ENCODE measurements at places on chromosomes 1 and 21.
A peak's percentile ranks its signal among the peaks of the same experiment; 100 is the strongest.

- DNase-seq, result no peak
These were observed 322.4 kb downstream of the SETD4 start for GRCh38 chr21:35737899-35738346.

DNA sequence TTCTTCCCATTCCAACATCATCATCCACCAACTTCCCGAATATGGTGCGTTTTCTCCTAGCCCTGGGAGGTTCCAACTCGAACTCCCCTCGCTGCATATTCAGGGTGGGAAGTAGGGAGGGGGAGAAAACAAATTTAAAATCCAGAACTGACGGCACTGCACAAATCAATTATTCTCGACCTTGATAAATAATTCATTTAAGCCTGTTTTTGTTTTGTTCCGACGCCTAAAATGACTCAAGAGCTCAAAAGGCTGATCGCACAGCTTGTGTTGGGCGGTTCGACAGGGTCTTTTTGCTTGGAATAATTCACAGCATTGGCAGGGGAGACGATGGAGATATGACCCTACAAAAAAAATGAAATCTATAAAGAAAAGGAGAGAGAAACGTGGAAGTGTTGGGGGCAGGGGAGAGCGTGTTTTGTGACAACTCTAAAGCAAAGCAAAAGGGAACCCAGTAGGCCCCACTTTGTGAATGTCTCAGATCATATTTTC is 3.1 kb upstream of the BARHL2 start:
- DNase-seq, result no peak

DNA sequence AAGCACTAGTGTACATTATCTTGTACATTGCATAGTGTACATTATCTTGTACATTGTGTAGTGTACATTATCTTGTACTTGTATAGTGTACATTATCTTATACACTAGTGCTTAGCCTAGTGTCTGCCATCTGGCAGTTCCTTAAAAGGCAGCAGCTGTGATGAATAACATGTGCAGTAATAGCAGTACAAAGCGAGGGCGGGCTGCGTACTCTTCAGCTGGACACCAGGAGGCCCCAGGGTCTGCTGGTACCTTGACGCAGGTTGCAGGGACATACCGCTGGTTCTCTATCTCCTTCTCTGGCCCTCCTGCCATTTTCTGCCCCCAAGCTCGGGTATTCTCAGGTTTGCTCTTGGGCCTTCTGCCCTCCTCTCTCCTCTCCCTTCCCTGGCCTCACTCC is 149.6 kb downstream of the SEC16B start:
- peak; percentile 35 for DNase-seq

DNA sequence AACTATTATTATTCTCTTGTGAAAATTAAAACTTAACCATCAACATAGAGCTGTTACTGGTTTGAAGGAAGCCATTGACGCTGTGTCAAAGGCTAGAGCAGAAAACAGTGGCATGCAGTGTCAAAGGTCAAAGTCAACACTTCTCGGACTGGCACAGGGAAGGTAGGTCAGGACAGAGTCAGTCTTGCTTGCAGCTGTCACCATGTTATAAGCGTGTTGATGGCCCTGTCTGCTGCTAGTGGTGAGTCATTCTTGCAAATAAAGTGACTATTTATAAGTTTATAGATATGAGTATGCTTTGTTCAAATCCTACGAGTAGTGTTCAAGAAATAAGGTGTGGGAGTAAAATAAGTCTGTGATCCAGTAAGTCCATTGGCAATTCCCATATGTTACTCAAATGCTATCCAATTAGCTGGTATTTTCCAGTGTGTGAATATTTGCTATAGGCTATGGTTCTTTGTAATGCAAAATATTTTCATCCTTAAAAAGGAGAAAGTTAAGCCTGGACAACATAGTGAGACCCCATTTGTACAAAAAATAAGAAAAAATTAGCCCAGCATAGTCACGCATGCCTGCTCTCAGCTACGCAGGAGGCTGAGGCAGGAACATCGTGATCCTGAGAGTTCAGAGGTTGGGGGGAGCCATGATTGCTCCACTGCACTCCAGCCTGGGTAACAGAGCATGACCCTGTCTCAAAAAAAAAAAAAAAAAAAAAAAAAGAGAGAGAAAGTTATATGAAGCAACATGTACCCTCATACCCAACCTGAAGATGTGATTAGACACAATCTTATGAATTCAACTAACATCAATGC is 26.3 kb upstream of the TINAGL1 start:
- DNase-seq, result no peak

GRCh38 chr1:67439277-67440029 is 9.3 kb upstream of the SERBP1 start:
- no peak for DNase-seq

DNA sequence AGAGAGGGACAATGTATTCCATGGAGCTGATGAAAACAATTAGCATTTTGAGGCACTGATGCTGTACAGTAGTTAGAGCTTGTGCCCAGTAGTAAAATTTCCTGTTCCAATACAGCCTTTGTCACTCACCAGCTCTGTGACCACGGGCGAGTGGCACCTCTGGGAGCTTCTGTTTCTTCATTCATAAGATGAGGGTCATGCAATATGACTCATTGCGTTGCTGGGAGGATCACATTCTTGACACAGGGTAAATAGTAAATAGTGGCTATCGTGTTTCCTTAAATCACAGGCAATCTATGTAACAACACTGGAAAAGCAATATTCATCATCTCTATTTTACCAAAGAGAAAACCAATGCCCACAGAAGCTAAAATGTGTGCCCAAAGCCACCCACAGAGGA is 4.5 kb upstream of the LRRC52 start:
- no peak for DNase-seq

DNA sequence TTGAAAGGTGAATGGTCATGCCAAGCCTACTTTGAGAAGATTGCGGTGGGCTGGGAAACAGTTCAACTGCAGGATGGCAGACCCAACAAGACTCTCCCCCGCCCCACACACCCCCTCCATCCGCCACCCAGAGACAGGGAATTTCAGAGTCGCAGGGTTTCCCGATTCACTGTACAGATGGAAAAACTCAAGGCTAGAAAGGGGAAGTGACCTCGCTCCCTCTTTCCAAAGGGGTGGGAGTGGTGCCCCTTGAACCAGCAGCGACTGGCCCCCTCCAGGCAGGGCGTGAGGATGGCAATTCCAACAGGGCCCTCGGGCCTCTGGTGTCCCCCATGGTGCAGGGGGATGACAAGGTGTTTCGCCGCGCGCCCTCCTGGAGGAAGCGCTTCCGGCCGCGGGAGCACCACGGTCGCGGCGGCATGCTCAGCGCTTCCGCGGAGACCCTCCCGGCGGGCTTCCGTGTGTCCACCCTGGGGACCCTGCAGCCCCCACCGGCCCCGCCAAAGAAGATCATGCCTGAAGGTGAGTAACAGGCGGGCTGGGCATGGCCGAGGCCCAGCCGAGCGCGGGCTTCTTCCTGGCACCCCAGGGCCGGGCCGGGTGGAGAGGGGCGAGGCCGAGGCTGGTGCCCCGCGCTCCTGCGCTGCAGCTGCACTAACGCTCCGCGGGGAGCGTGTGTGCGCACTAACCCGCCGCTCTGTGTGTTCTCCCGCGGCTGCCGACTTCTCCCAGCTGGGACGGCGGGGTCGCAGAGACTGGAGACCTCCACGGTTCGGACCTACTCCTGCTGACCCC is 10.4 kb downstream of the MYOG start:
- DNase-seq, result no peak

- DNase-seq, result no peak
These were observed 1.1 kb upstream of the NFIA start for GRCh38 chr1:61081144-61081685.

- no peak for DNase-seq
These were observed at the start of gene C1orf141 for GRCh38 chr1:67134695-67135094. Gene C1orf141, minus strand, starts transcription at chr1:67134970. Its CDS starts 7,730 bp downstream, at chr1:67127240.

DNA sequence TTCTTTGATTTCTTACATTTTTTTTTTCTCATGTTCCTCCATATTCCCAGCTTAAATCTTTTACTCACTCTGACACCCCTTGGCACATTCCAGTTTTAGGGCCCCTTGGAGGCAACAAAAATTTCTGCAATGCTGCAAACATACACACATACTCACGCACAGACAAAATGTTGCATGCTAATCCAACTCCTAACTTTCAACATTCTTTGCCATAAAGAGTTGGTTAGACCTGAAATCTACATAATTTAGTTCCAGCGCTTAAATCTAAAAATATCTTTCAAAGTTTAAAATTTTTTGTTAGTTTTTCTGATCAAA is 103.9 kb downstream of the PTPN14 start:
- no peak for DNase-seq

DNA sequence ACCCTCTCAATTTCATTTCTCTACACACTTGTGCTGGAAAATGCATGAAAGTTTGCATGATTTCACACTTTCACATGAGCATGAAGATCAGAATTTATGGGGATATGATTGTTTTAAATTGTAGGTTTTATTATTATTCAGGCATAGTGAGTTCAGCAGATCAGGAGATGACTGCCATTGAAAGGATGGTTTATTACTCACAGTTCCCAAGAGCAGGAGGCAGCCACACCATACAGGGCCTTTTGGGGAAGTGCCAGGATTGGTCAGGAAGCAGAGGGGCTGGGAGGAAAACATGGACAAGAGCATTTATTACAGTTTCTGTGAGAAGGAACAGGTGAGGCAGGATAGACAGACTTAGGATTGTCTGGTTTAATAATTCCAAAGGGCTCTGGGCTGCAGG is 114.6 kb upstream of the KCNJ15 start:
- no peak for DNase-seq

DNA sequence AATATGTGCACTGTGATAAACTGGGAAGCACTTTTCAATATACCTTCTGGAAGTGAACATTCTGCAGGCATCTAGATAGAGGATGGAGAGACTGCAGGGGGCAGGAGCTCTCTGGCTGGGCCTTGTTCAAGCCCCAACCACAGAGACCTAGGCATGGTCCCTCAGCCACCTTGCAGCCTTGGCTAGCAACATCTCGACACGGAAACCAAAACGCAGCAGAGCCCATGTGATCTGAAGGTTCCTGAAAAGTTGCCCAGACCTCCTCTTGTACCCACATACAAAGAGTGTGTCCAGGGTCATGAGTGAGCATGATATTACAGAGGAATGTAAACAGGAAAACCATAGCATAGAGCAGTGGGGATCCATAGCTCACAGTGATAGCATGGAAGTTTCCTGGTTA is 33.1 kb upstream of the SAMD11 start:
- DNase-seq, result no peak

- no peak for DNase-seq
These were observed 72.9 kb upstream of the CDC42BPA start for GRCh38 chr1:227391211-227391610.

DNA sequence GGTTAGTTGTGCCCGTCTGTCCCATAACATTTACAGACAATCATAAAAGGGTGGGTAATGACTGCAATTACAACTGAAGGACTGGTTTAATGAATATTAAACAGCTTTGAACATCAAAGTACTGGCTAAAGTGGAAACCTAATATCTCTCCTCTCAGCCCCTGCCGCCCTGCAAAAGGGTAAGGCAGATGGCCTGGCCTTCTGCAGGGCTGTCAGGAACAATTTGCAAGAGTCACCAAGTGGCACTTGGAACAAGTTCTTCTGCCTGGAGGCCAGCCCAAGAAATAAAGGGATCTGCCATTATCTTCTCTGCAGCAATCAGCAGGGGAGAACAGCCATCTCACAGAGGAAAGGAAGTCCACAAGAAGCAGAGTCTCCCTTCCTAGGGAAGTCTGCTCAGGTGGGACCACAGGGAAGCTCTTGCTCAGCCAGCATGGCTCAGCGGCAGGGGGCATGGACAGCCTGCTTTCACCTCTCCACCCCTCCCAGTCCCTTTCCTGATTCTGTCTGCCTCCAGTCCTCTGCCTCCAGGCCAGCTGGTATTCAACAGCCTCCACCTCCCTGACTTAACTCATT is 96.1 kb downstream of the TRABD2B start:
- peak; percentile 63 for DNase-seq

DNA sequence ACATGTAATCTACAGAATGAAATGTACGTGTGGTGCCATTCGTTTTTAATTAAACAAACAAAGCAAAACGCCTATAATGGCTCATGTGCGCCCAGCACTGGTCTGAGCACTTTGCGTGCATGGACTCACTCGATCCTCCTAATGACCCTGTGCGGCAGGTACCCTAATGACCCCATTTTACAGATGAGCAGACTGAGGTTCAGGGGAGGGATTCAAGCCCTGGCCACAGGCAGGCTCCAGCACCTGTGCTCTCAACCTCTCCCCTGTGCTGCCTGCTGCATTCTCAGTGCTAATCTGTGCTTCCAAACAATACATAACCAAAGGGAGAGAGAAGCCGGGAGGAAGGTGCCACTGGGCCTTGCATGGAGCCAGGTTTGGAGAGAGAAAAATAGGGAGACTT is 124.2 kb upstream of the ZBTB40 start:
- no peak for DNase-seq

- no peak for DNase-seq
These were observed 75.4 kb upstream of the LRRC7 start for GRCh38 chr1:69492286-69492685.

- no peak for DNase-seq
These were observed 198.2 kb downstream of the LRRC7 start for GRCh38 chr1:69765951-69766350.

GRCh38 chr1:91765293-91765692 is 120.7 kb downstream of the TGFBR3 start:
- no peak for DNase-seq

DNA sequence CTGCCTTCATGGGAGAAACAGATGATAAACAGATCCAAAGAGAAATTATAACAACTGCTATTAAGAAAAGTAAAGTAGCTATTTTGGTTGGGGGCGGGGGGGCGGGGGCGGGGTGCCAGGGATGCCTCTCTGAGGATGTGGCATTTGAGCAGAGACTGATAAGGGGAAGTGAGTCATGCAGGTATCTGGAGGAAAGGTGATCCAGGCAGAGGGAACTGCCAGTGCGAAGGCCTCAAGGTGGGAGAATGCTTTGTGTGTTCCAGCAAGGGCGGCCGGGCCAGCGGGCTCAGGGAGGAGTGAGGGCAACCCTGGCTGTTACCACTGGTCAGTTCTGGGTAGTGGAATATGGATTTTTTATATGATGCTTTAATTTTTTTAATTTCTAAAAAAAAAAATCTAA is 7.0 kb upstream of the TNFRSF1B start:
- no peak for DNase-seq

DNA sequence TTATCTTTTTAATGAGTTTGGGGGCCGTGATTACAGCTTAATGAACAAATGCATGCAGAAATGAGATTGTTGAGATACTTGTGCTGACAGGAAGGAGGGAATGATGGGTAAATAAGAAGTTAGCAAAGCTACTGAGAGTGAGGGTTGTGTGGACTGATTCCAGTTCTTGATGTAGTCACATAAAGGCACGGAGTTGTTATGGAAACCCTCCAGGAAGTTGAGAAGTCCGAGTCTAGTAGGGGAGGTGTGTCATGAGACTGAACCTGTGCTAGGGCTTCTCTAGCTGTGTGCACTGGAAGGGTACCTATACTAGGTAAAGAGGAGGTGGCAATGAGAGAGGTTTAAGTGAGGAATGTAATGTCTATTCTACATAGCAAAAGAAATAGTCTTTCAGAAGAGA is 475.7 kb downstream of the USP25 start:
- no peak for DNase-seq

- no peak for DNase-seq
These were observed 31.9 kb downstream of the NPHP4 start for GRCh38 chr1:5960336-5960735.

DNA sequence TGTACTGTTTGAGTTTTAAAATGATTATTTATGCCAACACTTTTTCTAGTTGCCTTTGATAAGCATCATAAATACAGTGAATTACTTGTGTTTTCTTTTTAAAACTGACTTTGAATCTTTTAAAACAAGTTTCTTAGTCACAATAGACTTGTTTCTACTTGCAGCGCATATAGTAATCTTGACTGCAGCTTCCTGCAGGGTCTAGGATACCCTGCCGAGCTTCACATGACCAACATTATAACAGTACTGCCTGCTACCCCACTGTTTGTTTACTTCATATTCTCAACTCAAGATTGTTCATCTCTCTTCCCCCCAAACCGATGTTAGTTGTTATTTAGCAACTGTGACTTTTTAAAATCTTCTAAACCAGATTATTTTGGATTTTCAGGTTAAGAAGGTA is 751.3 kb upstream of the NEGR1 start:
- no peak for DNase-seq

Data from WERI-Rb-1 (cell line).